Naive thymus-derived CD8-positive, alpha-beta T cell (primary cell): ENCODE measurements at places on chromosomes 5 and 9.
A peak's percentile ranks its signal among the peaks of the same experiment; 100 is the strongest.

GRCh38 chr5:178649580-178649979 is 22.7 kb upstream of the CLK4 start:
- DNase-seq = no peak

- no peak for DNase-seq
Observed at GRCh38 chr9:31588006-31588405, 796.4 kb upstream of the ACO1 start.

DNA sequence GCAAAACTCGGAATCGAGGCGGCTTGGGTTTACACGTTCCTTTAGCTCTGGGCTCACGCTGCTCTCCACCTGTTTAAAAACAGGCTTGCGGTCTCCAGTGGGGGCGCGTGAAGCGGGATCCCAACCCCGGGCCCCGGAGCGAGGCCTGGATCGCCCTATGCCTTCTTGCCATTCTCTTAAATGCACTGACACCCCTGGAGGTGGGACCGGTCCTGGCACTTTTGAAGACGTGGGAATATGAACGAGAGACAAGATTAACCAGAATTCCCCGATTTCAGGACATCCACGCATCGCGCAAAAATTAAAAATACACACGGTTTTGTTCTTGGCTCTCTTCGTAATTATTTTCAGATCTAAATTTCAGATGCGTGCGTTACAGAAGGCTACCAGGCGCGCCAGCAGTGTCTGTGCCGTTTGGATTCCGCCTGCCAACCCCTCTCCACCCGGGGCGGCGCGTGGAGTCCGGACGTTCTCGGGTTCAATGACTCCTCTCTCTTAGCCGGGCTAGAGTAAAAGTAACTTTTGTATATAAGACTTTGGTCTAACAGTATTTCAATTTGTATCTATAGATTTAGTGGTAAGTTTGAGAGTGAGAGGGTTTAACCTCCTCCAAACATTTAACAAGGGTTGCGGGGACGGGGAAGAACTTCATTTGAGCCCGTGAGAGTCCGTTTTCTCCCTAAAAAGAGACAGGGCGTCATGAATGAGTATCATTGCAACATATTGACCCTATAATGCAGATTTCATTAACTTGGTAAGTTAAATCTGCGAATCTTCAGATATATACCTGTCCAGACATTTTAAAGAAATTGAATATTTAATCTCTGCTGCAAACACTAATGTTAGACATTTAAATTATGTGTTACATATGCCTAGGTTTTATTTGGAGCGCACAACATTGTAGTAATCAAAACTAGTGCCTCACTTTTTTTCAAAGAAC is 3.8 kb downstream of the FOXD1 start:
- no peak for DNase-seq

DNA sequence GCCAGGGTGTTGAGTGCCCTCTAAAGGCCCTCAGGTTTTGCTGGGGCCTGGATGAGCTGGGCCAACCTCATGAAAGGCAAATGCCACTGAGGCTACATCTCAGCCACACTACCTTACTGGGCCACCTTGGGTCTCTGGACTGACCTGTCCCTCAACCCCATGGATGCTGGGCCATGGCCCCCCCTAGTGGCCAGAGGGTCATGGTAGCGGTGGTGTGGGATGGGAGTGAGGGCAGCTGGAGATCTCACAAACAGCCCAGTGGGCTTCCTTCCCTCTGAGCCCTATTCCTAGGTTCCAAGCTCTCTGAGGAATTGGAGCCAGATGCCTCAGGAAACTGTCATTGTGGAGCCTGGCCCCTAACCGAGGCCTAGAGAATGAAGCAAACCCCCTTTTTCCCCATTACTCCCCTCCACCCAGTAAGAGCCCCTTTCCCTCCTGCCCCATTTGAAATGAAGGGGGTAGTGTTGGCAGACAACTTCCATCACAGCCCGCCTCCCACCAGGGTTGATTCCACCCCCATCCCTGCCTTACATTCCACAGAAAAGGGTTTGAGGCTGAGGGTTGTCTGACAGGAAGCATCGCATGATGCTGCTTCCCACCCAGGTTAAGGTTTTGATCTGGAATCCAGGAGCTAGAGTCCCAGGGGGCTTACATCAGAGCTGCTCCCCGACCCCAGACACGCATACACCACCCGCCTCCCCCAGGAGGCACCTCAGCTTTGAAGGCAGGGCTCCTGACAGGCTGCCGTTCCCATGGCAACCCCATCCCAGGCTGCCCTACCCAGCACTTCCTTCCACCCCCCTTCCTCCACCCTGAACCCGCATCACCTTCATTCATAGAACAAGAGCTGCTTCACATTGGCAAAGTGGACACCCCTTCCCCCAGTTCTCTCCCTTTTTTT is 63.9 kb downstream of the PCDH1 start:
- DNase-seq = peak; percentile 10

DNA sequence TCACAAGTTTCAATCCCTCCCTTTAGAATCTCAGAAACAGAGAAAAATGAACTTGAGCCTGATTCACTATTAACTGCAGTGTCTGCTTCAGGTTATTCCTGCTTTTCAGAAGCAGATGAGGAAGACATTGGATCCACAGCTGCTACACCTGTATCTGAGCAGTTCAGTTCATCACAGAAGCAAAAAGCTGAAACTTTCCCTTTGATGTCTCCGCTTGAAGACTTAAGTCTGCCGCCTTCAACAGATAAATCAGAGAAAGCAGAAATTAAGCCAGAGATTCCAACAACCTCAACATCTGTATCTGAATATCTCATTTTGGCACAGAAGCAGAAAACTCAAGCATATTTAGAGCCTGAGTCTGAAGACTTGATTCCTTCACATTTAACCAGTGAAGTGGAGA is 42.1 kb downstream of the CMYA5 start:
- no peak for DNase-seq

DNA sequence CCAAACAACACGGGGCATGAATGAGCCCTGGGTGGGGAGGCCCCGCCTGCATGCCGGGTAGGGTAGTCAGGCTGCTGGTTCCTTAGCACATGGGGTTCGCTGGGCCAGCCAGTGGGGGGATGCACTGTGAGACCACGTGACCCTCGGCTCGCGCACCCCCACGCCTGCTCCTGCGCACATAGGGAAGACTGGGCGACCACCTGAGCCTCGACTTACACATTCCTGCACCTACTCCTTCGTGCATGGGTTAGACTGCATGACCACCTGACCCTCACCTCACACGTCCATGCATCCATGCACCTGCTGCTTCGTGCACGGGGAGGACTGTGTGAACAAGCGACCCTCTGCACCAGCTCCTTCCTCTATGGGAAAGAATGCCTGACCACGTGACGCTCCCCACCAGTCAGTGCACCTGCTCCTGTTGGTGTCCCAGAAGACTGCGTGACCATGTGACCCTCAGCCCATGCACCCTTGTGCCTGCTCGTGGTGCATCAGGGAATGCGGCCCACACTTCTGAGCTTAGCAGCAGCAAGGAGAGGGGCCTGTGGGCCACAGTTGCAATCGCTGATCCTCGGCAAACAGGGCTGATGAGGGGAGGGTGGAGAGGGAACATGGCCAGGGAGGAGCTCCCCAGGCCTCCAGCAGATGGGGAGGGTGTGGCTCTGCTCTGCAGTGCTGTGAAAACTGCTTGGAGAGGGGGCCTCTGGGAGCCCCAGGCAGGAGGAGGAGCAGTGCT is 18.1 kb downstream of the LPCAT1 start:
- DNase-seq = no peak

DNA sequence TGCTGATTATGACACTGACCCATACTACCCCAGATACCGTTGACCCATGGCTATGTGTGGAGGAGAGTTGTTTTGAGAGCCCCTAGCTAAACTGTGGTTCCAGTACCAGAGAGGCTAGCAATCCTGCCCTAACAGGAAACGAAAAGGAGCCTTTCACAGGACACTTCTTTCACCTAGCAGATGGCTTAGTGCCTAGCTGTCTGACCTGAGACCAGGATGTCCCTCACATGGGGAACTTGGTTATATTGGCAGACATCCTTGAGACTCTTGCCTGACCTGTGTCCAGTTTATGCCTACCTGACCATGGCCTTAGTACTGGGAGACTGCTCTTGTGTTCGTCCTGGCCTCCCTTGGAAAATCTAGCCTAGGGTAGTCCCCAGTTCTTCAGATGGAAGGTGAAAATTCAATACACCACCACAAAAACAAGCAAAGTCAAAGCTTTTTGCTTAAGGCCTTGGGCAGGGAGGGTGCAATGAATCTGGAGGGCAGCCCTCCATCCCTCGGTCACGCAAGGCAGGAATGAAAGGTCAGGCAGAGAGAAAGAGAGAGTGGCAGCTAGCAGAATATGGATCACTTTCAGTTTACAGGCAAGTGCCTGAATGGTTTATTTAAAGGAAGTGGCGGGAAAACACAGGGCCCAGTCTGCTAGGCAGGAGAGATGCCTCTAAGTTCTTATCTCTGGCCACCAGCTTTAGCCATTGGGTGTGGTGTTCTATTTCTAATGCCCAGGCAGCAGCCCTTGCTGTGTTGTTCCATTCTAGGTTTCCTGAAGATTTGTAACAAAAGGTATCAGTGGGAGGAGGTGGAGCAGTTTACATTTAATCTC is 16.4 kb upstream of the ZNF474 start:
- DNase-seq = no peak

DNA sequence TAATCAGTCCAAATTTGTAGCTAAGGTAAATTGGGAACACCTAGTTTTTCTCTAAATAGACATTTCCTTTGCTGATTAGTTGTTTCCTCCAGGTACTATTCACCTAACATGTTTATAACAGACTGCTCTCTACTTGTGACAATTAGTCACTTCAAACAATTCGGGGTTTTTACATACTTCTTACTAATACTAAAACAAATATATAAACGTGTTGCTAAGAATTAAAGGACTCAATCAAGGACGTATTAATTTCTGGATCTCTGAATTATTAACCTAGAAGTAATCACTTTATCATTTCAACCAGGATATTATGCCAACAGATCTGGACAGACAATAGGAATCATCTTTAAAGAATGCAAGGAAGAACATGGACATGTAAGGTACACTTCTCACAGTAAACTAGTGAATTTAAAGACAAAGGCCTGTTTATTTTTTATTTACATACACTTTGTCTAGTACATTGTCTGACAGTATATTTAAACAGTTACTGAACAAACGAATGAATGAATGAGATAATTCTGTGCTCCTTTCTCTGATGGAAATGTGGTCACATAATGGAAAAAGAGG is 22.3 kb downstream of the PJA2 start:
- no peak for DNase-seq

GRCh38 chr5:141519605-141520565 is 31.0 kb downstream of the PCDHGC5 start:
- no peak for DNase-seq
